ENCODE measurements at places on chromosomes 6 and 20.

DNA sequence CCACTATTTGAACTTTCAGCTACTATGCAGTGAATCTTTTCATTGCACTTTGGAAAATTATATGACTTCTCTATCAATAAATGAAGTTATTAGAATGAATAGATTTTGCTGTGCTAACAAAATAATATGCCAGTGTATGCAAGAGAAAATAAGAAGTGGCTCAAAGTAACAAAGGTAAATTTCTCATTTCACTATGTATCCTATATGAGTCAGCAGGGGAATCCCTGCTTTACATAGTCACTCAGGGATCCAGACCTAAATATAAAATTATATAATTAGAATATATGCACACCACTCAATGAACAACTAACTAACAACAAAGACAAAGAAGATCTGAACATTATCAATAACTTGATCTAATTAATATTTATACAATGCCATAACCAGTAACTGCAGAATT is 390.8 kb upstream of the IRAK1BP1 start:
- no peak for DNase-seq

- no peak for DNase-seq
Measured at GRCh38 chr20:50388733-50389437, 121.3 kb upstream of the PTPN1 start.

DNA sequence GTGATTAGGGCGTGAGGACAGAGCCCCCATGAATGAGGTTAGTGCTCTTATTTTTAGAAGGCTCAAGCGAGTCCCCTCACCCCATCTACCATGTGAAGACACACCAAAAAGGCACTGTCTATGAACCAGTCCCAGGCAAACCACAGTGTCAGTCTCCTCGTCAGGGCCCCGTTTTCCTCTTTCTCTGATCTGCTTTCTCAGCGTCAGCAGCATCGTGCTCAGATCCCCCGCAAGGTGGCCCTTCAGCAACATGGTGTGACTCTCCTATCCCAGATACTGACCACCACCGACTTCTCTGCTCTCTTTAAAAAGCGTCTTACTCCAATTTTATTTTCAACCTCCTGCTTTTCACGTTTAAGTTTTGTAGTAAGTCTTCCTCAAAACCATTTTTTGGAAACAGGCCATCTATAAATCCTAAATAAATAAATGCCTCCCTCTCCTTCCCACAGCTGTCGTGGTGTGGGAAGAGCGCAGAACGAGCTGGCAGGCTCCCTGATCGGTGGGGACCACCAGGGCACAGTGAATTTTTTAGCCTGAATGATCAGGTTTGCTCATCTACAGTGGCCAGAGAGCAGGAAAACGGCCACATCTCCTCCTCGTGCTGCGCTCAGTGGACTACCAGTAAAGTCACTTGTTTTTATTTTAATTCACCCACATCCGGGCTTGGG is 113.1 kb downstream of the BMP7 start:
- no peak for DNase-seq

- DNase-seq = no peak
Measured at GRCh38 chr20:50712771-50713656, 18.4 kb upstream of the PARD6B start.

DNA sequence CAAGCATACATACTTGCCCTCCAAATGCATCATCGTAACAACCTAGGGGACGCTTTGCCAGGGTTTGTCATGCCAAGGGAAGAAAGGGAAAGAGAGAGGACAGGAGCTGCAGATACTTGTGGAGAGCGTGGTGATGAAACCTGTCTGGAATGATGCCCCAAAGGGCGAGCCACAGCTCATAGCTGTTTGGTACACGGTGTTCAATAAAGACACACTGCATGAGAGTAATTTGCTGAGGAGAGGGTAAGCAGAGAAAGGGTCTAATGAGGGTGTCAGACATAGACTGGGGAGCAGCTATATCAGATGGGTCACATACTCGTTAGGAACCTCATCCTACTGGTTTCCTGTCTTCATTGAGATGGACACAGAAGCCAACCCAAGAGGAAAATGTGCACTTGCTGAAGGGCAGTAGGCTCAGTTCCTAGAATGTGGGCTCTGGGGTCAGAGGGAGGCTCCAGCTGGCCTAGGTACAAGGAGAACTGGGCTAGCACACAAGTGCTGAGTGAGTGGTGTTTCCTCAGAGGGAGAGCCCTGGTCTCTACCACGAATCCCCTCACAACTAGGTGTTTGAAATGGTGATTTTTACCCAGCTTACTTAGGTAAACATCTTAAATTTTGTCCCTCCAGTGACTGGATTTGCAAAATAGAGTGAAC is 5.2 kb upstream of the FOXO3 start:
- no peak for DNase-seq

DNA sequence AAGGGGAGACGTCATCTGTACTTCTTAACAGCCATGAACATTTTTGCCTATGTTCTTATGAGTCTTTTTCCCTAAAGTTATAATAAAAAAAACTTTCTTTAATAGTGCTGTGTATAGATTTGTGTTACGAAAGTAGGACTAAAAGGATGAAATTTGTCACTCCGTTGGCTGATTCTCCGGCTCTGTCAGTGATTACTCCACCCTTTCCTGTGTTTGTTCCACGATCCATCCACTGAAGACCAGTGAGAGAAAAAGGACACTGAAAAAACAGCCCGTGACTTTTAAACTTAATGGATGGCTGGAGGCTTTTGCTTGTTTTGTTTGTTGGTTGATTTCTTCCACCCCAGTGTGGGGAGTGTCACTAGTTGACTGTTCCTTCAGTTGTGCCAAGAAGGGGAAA is 232.0 kb upstream of the NOX3 start:
- no peak for DNase-seq

DNA sequence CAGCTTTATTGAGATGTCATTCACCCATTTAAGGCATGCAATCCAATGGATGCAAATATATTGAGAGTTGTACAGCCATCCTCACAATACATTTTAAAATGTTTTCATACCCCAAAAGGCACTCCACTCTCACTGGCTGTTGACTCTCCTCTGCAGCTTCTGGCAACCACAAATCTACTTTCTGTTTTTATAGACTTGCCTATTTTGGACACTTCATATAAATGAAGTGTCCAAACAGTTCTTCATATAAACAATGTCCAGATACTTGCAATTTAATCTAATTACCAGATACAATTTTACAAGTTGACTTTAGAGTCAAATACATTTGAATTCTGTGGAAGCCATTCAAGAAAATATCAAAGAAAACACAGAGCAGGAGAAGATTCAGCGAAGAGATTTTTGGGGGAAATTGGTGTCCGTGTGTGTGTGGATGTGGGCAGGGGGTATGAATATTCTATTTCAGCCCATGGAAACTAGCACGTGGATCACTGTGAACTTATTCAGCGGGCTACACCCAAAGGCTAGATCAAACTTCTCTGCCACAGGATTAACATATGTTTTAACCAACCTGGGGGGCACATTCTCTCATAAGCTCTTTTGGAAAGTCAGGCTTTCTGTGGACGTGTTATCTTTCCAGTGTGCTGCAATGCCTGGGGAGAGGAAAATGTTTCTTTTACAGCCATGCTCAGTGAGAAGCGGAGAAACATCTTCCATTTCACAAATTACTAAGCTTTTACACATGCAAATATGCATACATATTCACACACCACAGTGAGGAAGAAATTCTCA is 73.9 kb downstream of the PLG start:
- no peak for DNase-seq

- no peak for DNase-seq
Measured at GRCh38 chr6:81547149-81547548, 205.3 kb downstream of the TENT5A start.

- no peak for DNase-seq
Measured at GRCh38 chr6:129592516-129593232, 117.3 kb downstream of the ARHGAP18 start.

DNA sequence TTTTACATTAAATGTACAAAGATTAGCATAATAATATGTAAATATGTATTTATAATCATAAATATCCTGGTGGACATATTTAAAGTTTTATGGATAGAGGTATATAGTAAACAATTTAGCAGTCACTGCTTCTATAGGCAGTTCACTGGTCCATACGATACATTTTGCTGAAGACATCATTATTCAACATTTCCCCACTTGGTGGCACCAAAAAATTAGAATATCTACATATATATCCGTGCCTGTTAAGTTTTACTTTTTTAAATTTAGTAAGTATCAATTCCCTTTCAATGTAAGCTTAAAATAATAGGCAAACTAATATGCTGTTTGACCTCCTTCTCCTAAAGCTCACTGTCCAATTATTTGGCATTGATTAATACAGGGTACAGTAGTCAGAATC is 64.2 kb downstream of the LMBRD1 start:
- DNase-seq = peak; percentile 58

DNA sequence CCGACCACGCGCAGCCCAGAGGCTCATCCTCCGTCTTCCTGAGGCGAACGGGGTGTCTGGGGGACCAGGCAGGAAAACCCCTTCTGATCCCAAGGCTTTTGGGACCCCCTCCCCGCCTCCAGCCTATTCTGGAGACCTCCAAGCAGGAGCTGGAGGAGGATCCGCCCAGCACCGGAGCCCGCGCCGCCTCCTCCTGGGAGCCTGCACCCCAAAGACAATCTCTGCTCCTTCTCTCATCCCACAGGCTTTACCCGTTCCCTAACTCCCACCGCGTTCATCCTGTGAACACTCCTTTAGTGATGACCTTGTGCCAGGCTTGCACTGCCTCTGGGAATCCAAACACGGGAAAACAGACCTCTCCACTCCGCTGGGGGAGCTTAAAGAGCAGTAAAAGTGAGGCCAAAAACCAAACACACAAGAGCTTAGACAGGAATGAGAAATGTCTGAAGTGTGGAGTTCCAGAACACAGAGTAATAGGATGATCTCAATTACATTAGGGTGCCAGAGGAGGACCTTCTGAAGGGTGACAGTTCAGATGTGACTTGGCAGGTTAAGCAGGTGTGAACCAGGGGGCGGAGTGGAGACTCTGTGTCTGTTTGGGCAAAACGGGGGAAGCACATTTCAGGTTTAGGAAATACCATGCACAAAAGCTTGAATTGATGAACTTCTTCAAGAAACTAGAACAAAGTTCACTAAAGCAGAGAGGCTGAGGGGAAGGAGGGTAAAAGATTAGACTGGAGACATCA is 7.6 kb downstream of the HLA-DRB5 start:
- DNase-seq = no peak

DNA sequence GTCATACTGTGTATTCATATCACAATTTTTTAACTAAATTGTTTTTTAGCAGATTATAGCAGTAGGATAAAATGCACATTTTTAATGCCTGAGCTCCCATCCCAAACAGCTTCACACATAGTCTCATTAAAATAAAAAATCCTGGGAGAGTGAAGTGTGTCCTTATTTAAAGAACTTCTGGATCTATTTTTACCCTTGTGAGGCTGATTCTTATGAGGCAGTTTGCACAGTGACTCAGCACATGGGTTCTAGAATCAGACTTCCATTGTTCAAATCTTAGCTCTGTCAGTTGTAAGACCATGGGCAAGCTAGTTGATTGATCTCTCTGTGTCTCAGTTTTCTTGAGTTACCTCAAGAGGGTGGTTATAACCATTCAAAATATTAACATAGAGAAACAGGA is 72.3 kb downstream of the MACROD2 start:
- no peak for DNase-seq

- no peak for DNase-seq
Measured at GRCh38 chr6:115524821-115525220, 535.9 kb downstream of the FRK start.

DNA sequence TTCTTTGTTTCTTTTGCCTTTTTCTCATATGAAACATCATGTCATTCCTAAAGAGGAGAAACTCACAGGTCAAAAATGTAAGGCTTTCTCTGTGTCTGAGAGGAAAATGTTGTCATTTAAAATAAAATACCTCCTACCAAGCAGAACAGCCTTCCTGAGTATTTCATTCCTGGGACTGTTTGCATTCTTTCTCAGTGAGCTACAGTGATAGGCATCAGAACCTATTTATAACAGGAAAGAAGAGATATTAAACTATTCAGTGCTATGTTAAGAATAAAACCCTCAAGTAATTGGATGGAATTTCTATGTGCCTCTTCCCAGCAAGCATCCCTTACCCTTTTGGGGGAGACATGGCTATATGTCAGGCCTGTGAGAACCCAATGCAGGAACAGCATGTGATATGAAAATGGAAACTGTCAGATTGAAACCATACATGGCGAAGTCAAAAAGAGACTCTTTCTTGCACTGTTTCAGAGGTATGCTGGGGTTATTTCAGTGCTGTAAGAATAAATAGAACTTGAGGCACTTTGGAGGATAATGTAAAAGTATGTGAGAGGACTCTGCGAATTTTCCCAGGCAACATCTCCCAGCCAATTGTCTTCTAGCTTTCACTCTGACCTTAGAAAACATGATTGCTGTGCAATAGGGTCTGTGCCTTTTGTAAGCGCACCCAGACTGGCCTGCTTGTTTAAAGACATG is 133.8 kb upstream of the CCN2 start:
- no peak for DNase-seq

DNA sequence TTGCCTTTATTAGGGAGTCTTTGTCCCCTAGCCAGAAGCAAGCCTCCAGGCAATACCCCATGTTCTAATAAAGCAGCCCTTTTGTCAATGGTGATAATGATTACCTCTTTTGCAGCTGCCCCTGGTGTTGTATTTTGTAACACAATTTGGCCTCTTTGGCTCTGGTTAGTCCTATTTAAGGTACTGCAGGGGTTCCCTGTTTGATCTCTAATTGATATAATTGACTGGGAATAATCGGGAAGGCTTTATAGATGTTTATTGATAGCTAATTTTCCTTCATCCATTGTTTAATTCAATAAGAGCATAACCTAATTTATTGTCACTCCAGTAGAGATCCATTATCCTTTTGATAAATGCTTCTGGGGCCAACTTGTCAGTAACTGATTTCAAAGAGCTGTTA is 537.2 kb downstream of the PKHD1 start:
- DNase-seq = no peak

DNA sequence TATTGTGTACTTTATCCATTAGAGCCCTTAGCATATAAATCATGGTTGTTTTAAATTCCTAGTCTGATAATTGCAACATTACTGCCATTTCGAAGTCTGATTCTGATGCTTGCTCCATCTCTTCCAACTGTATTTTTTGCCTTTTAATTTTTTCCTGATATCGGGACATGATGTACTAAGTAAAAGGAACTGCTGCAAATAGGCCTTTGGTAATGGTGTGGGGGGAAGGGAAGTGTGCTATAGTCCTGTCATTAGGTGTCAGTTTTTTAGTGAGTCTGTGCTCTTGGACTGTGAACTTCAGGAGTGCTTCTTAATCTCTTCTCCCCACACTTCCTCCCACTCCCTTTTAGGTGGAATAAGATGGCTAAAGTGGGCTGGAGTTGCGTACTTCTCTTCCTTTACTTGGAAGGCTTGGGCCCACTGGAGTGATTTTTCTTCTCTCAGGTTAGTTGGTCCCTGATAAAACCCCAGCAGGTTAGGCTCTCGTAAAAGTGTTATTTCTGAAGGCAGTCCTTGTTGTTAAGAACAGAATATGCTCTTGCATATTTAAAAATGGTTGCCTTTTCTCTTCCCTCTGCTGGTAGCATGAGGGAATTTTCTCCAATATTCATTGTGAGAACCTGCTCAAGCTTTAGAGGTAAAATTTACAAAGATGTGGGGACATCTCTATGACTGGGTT is 18.1 kb downstream of the STXBP5 start:
- peak; percentile 75 for DNase-seq
